ENCODE measurements at places on chromosomes 13 and 19.

GRCh38 chr13:60402022-60402421 is 5.0 kb downstream of the TDRD3 start:
- DNase-seq: no peak

- no peak for DNase-seq
Observed at GRCh38 chr13:79654520-79654919, 173.6 kb downstream of the NDFIP2 start.

DNA sequence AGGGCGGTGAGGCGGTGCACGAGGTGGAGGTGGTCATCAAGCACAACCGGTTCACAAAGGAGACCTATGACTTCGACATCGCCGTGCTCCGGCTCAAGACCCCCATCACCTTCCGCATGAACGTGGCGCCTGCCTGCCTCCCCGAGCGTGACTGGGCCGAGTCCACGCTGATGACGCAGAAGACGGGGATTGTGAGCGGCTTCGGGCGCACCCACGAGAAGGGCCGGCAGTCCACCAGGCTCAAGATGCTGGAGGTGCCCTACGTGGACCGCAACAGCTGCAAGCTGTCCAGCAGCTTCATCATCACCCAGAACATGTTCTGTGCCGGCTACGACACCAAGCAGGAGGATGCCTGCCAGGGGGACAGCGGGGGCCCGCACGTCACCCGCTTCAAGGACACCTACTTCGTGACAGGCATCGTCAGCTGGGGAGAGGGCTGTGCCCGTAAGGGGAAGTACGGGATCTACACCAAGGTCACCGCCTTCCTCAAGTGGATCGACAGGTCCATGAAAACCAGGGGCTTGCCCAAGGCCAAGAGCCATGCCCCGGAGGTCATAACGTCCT is 9.4 kb upstream of the PROZ start:
- DNase-seq: no peak

GRCh38 chr13:79486433-79487188 is 5.7 kb downstream of the NDFIP2 start:
- no peak for DNase-seq

GRCh38 chr19:52237771-52238400 is 31.5 kb upstream of the ZNF766 start:
- DNase-seq: peak; percentile 48

- DNase-seq: no peak
Observed at GRCh38 chr13:97327506-97328221, 105.5 kb downstream of the MBNL2 start.

DNA sequence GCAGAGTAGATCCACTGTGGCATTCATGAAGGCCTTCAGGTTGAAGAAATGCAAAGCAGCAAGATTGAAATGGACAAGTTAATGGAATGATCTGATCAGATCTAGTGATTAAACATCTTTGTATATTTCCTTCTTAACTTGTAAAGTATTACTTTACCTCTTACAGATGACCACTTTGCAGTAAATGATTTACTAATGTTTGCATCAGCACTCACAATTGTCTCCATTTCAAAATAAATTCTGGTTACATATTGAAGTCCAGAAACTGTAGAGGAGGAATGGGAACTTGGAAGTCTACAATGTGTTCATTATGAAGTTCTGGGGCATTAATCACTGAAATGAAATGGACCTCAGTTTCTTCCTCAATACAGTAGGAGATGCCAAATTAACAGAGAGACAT is 380.8 kb downstream of the FOXO1 start:
- no peak for DNase-seq

DNA sequence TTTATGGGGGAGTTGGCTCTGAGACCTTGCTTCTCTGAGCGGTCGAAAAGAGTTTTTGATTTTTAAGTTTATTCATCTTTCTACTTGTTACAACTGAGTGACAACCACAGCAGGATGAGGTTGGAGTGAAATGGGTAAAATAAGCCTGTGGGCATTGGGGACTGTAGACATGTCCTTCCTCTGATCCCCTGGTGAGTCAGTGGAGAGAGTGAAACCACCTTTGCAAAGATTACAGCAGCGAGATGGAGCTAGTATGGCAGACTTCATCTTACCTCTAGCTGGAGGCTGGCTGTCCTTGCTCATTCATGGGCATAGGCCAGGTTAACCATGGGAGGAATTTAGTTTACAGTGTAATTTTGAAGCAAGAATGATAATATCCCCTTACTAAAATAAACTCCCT is 30.9 kb upstream of the PSG9 start:
- no peak for DNase-seq

- DNase-seq: no peak
Observed at GRCh38 chr13:92994056-92994455, 232.6 kb upstream of the GPC6 start.

DNA sequence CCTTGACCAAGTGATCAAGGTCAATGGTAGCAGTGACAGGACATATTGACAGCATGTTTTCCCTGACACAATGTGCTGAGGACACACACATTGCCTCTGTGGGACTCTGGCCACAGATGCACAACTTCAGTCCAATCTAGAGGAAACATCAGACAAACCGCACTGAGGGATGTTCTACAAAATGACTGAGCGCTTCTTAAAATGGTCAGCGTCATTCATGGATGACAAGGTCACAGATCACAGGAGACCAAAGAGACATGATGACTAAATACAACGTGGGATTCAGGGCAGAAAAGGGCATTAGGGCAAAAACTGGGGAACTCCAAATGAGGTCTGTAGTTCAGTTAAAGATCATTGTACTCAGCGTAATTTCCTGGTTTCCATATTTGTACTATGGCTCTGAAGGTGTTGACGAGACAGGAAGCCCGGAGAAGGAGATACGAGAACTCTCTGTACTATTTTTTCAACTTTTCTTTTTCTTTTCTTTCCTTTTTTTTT is 20.6 kb downstream of the PBX4 start:
- no peak for DNase-seq

- no peak for DNase-seq
Observed at GRCh38 chr13:34654203-34654602, 287.9 kb upstream of the NBEA start.

DNA sequence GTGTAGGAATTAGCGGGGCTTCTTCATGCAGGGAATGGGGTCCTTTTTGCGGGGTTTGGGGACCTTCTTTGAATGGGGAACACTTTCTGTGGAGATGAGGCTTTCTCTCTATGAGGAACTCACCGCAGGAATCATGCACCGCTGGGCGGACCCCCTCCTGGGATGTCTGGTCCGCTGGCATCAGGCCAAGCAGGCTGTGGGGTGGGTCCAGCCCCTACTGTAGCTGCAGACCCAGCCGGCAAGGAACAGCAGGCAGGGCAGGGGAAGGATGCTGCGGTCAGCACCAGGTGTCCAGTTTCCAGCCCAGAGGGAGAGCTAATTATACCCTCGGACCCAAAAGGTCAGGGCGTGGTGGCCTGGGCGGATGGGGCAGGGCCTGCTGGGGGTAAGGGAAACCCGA is 1.8 kb downstream of the MYBPC2 start:
- DNase-seq: no peak

DNA sequence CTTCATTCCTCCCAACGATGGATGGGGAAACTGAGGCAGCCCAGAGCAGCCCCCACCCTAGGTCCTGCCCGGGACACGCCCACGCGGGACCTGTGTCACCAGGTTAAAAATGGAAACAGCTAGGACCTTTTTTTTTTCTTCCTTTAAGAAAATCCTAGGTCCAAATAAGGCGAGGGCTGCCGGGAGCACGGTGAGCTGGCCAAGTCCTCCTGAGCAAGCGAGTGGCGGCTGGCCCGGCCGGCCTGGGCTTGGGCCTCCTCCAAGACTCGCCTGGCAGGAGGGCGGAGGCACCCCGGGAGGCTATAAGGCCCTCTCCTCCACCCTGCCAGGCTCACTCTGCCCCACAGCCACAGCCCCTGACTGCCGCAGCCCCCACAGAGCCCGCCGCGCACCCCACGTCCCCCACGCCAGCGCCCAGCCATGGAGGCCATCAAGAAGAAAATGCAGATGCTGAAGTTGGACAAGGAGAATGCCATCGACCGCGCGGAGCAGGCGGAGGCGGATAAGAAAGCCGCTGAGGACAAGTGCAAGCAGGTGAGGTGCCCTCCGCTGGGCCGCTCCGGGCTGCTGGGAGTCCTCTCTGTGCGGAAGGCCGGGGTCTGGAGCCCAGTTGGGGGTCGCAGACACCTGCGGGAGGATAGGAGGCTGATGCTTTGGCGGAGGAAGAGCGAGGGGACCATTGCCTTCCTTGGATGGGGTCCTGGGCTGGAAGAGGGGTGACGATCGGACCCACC is 8.9 kb upstream of the TPM4 start:
- DNase-seq: no peak

DNA sequence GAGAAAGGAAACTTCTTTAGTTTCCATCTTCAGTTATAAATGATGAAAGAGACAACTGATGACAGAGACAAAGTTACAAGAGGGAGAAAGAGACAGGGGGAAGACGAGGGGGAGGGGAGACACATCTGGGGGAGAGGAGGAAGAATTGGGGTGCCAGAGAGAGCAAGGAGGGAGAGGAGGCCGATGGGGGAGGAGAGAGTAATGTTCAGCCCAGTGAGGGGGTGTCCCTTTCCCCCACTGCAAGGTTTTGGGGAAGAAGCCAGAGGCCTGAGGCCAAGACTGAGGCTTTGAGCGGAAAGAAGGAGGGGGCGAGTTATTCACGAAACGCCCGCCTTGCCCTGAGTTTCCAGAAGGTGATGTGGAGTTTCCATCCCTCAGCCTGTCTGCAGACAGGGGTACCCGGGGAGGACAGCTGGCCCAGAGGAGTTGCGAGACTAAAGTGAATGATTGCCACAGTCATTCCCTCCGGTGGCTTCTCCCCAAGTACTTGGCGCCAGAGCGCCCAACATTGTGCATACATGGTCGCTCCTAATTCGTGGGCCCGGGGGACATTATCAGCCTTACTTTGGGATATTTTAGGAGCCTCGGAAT is 558 bp upstream of the PPAN start:
- no peak for DNase-seq

GRCh38 chr19:51093101-51093500 is 10.4 kb upstream of the KLK14 start:
- DNase-seq: no peak

- DNase-seq: no peak
Observed at GRCh38 chr13:76982061-76982460, 9.8 kb upstream of the CLN5 start.

DNA sequence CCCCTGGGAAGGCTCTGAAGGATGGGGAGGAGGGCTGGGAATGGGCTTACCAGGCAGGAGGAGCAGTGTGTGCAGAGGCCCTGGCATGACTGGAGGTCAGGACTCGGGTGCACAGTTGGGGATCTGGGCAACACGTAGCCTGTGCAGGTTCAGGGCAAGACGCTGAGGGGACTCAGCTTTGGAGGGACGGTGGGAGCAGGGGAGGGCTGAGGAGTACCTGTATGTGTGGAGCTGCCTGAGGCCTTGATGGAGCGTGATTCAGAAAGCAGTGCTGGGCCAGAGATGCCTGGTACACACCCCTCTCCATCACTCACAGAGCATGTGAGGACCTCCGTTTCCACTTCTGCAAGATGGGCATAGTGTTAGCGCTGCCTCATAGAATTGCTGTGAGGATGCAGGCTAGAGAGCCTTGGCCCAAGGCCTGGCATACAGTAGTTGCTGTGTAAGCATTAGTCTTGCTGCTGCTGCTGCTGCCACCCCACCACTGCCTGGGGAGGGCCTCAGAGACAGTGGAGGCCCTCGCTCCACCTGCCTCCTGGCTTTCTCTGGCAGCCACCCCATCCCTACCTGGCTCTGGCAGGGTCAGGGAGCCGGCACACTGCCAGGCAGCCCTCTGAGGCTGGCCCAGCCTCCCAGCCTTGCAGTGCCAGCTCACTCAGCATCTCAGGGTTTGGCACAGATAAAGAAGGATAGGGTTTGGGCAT is 2.4 kb downstream of the PAK4 start:
- no peak for DNase-seq

- no peak for DNase-seq
Observed at GRCh38 chr13:33401238-33401637, 115.7 kb upstream of the STARD13 start.

DNA sequence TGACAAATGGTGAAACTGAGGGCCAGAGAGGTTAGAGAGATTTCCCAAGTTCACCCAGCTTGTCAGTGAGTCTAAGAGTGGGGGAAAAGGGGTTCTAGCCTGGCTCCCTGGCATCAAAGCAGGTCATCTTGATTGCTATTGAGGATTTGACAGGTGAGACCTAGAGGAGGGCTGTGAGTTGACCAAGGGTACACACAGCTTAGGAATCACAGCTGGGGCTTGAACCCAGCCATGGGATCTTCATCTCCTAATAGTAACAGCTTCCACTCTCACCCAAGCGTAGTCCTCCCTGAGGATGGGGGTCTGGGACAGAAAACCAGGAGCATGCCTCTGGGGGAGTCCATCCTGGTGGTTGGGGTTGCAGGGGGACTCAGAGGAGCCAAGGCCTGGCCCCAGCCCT is 6.8 kb downstream of the CYP4F8 start:
- DNase-seq: no peak

GRCh38 chr19:19053508-19054314 is 10.1 kb upstream of the SLC25A42 start:
- DNase-seq: peak; percentile 59

DNA sequence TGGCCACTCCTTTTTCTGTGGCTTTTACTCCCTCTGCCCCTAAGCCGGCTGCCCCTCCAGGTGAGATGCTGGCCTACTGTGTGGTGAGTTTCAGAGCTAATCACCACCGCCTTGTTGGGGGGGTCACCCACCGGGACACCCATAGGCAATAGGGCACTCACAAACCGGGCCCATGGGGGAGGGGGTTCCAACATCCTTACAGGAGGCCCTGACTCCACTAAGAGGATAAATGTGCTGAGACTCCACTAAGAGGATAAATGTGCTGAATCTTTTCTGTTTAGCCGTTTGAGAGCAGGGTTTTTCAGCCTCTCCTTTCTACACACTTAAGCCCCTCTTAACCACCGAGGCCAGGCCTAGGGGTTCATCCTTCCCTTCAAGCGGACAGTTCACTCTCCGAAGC is 73.7 kb downstream of the SLC15A1 start:
- no peak for DNase-seq

GRCh38 chr13:32976056-32976805 is 40.0 kb upstream of the KL start:
- no peak for DNase-seq

- DNase-seq: no peak
Observed at GRCh38 chr13:32212421-32212820, 102.7 kb downstream of the ZAR1L start.

DNA sequence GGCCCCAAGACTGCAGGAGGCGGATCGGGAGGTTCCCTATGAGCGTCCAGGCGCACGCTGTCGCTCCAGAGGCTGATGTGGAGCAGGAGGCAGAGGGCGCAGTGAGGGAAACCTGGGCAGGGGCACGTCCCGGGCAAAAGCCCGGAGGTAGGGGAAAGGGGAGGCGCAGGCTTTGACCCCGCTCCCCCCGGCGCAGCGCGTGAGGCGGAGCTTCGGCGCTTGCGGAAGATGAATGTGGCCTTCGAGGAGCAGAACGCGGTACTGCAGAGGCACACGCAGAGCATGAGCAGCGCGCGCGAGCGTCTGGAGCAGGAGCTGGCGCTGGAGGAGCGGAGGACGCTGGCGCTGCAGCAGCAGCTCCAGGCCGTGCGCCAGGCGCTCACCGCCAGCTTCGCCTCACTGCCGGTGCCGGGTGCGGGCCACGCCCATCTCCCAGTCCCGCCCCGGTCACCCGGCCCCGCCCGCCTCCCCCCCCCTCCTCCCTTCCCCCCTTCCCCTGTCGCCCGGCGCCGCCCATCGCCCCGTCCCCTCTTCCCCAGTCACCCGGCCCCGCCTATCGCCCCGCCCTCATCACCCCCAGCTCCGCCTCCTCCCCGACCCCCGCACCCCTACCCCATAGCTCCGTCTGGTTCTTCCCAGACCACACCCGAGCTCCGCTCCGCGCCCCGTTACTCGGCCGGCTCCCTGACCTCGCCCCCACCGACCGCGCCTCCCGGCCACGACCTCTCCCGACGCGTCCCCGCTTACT is 4.1 kb downstream of the HMG20B start:
- no peak for DNase-seq

GRCh38 chr19:29532956-29533355 is 7.2 kb downstream of the VSTM2B start:
- DNase-seq: no peak
